ENCODE measurements at places on chromosomes 5 and 9. TPM values are rescaled to one million over a fixed set of nuclear protein-coding genes. Genes with fewer than 3 reads are reported as not detected.

- DNase-seq = no peak
Measured at GRCh38 chr9:87880683-87881082, 2.0 kb upstream of the SPATA31E1 start.

DNA sequence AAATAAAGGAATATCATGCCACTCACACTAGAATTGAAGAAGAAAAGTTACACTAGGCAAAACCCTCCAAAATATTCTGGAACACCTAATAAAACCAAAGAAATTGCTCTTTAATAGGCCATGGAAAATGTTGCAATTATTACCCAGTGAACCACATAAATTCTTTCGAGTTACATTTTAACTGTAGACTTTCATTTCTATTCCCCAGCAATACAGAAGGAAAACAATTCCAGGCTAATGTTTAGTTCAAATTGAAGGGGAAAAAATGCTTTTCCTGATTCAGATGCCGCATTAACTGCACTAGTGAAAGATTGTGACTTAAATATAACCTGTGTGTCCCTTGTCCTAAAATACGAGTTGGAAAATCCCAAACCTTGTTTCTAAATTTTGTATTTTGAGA lies 439.3 kb upstream of the ADAMTS16 start:
- no peak for DNase-seq

DNA sequence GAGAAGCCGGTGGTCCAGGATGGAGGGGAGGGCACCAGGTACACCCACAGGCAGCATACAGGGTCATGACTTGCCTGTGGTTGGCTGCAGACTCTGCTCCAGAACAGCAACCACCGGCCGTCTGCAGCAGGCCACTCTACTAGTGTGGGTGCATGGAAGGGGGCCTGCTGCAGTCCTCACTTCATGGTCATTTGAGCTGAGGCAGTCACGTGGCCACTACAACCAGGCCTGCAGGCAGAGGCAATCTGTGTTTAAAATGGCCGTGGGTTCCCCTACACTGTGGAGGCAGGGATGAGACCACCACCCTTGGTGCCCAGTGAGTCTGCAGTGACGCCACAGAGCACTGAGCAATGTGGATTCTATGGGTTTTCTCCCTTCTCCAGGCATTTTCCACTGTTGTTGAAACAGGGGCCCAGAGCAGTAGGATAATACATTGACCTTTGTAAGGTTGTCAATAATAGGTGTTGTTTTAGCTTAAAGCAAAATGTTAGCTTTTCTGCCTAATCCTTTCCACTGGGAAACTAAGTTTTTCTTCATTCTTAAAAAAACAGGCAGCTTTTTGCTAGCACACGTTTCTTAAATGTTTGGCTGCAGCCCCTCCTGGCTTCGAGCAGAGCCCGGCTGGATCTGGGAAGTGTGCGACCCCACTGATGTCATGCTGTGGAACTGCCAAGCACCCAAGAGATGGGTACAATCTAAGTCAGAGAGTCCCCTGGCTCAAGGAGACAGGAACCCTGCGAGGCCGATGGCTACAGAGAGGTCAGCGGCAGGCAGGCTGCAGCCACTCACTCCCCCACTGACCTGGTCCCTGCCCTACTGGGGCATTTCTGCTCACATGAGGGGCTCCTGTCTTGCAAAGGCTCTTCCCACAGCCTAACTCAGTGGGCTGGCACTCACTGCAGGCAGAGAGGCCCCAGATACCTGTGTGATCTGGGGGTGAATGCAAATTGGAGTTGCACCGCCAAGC lies 21.2 kb downstream of the GADD45G start:
- no peak for DNase-seq

- DNase-seq = no peak
Measured at GRCh38 chr9:87513880-87514535, 16.3 kb downstream of the DAPK1 start.

DNA sequence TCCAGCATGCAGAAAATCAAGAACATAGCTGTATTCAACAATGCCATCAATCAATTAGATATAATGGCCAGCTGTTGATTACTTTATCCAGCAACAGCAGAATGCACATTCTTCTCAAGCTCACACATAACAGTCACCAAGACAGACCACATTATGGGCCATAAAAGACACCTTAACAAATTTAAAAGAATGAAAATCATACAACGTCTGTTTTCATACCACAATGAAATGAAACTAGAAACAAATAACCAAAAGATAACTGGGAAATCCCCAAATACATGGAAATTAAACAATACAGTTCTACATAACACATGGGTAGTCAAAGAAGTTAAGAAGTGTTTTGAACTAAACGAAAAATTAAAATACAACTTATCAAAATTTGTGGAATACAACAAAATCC lies 130.9 kb upstream of the GNA14 start:
- DNase-seq = no peak

- peak; percentile 48 for DNase-seq
Measured at GRCh38 chr5:27491047-27491446, 452.7 kb upstream of the CDH9 start.

DNA sequence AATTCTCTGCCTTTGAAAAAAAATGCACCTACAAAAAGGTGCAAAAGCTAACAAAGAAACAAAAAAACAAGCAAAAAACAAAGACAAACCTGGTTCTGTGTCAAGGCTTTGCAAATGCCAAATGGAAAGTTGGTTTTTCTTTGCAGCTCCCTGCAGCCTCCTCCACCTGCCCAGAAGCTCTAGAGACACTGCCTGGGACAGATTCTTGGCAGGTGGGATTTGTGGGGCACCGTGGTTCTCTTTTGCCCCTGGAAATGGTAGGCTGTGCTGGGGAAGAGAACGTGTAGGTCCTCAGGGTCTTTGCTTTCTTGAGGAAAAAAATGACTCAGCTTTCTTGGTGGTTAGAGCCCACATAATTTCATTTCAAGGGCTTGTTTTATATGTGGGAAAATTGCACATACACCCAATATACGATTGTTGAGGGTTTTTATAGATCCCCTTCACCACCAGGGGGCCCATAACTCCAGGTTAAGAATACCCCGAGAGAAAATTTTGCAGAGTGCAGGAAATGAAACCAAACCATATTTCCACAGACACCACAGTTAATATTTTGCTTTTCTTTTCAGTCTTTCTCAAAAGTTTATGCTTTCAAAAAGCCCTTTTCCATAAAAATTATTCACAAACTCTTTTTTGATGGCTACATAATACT lies 58.7 kb downstream of the NXNL2 start:
- peak; percentile 28 for DNase-seq

- no peak for DNase-seq
Measured at GRCh38 chr9:136085815-136086212, 9.3 kb downstream of the NACC2 start.

GRCh38 chr5:149545327-149545726 lies 5.9 kb downstream of the CSNK1A1 start:
- no peak for DNase-seq

DNA sequence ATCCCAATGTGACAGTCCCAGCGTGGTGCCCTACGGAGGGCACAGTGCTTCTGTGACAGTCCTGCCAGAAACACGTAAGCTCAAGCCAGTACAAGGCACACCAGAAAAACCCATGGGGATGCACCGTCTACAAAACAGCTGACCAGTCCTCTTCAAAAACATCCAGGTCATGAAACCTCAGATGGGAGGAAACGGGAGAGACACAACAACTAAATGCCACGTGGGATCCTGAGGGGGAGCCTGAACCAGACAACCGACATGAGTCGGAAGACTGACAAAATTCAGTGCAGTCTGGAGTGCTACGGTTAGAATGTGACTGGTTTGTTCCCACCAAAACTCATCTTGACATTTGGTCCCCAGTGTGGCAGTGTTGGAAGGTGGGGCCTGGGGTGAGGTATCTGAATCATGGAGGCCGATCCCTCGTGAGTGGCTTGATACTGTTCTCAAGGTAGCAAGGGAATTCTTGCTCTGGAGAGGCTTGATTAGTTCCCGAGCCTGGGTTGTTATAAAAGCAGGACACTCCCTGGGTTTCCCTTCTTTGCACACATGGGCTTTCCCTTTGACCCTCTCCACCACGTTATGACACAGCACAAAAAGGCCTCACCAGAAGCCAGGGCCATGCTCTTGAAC lies 55.4 kb downstream of the ADAMTS2 start:
- DNase-seq = no peak

- no peak for DNase-seq
Measured at GRCh38 chr5:116308391-116308790, 223.6 kb downstream of the COMMD10 start.

GRCh38 chr5:139686706-139687441 lies 38.7 kb downstream of the CXXC5 start:
- no peak for DNase-seq

DNA sequence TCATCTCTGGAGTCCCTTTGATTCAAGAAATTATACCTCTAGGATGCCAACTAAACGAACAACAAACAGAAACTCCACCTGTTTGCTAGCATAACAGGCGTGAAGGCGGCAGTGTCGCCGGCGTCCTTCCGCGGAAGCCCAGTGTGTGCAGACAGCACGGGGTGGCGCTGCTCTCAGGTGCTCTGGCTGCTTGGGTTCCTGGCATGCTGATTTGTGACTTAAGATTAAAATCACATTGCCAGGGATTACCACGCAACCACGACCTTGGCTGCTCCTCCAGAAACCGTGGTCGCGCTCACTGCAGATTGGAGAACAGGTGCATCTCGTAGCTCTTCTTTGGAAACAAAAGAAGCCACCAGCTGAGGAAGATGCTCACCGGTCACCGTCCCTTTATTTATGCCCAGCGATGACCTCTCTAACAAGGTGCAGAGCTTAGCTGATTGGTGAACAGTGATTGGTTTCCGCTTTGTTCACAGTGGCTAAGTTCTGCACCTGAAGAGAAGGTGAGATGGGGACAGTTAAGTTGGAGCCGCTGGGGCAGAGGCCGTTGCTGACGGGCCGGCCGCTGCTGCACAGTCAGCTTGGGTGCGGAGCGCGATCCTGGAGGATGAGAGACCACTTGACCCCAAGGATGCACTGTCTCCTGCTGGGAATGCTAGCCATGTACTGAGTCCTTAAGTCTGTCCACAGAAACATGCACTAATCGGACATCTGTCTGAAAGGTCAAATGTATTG lies 232.3 kb downstream of the FANCC start:
- no peak for DNase-seq

GRCh38 chr9:113566712-113567071 lies 103.2 kb downstream of the RGS3 start:
- peak; percentile 66 for DNase-seq

GRCh38 chr9:70492319-70492777 lies 77.9 kb upstream of the KLF9 start:
- DNase-seq = no peak

- no peak for DNase-seq
Measured at GRCh38 chr9:92035687-92036410, 79.4 kb downstream of the SPTLC1 start.

- peak; percentile 48 for DNase-seq
Measured at GRCh38 chr5:163760498-163760897, 255.1 kb downstream of the MAT2B start.

GRCh38 chr5:42514754-42515153 lies 91.5 kb downstream of the GHR start:
- peak; percentile 7 for DNase-seq

DNA sequence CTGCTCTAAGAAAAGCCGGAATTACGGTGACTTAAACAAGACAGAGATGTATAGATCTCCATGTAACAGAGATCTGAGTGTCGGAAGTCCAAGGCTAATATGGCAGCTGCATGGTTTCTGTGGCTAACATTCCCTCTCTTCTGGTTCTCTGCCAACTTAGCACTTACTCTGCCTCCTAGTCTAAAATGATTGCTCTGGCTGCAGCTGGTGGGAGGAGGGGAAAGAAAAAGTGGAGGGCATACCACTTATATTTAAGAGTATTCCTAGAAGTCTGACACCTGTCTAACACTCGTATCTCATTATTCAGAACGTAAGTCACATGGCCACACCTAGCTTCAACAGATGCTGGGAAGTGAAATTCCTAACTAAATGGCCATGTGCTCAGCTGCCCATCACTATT lies 551.5 kb upstream of the TLE4 start:
- DNase-seq = no peak

GRCh38 chr5:1751026-1751863 lies 48.4 kb downstream of the MRPL36 start:
- DNase-seq = no peak

- no peak for DNase-seq
Measured at GRCh38 chr9:107404161-107404560, 85.4 kb downstream of the KLF4 start.

DNA sequence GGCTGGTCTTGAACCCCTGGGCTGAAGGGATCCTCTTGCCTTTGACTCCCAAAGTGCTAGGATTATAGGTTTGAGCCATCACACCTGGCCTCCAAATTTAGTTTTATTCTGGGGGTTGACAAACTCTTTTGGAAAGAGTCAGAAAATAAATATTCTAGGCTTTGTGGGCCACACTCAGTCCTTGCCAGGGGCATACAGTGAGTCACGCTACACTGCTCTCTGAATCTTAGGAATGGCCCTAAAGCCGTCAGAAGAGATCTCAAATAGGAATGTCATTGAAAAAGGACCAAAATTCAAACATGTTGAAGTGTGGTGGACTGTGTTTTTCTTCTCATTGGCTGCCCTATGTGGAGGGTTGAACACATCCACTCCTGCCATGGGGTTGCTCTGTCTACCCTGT lies 127.7 kb upstream of the BASP1 start:
- DNase-seq = peak; percentile 13

DNA sequence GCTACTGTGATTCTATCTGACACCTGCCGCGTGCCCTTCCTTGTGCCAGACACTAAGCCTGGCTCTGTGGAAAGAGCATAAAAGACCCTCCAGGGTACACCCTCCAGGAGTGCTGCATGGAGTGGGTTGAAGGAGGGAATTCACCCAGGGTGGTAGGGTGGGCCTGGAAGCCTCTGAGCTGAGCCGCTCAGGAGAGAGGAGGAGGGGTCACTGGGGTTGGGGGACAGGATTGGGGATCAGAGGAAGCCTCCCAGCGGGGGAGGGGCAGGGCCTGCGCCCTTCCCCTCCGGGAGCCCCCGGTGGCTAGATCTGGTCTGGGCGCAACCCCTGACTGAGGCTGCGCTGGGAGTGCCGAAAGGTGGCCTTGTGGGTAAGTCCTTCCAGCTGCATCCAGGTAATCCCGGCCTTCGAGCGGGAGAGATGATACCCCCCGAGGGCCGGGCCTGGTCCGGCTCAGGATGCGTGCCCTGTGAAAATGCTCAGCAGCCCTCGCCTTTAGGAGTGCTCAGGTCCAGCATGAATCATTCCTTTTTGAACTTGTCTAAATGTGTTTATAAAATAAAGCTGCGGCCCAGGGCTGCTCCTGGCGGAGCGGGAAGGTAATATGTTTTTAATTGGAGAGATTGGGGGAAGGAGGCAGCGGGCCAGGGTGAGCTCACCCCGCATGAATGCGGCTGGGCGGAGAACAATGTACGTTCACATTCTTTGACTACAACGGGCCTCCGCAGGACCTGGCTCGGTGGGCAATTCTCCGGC lies 118.1 kb upstream of the SMIM23 start:
- peak; percentile 82 for DNase-seq

The OR13D1 gene
- not detected for total RNA-seq

The AGXT2 gene
- not detected for total RNA-seq

The CNTNAP3 gene
- total RNA-seq = 37.5 TPM

The ENTPD8 gene
- total RNA-seq = 0.83 TPM

The SLC28A3 gene
- total RNA-seq = under 0.01 TPM

The ANKDD1B gene
- total RNA-seq = 1.7 TPM

The SPATA31D4 gene
- total RNA-seq = not detected

The BTNL3 gene
- total RNA-seq = not detected
